ENCODE measurements at places on chromosomes 3 and 15.

- DNase-seq: no peak
Observed at GRCh38 chr3:87207460-87207859, 19.6 kb upstream of the CHMP2B start.

DNA sequence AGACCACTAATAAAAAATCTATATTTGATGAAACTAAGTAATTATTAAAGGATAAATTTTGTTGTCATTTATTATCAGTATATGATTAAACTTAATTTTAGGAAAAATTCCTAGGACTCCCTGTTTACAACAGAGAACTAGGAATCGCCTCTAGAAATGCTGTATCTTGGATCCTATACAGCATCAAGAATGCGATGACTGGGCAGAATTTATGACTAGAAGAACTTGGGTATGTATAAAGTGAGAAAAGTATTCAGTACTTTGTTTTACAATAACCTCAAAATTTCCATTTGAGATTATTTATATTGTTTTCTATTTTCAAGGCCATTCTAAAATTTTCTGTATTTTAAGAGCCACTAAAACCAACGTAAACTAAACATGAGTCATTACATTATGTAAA, 82.3 kb upstream of the AGTR1 start:
- DNase-seq: no peak

DNA sequence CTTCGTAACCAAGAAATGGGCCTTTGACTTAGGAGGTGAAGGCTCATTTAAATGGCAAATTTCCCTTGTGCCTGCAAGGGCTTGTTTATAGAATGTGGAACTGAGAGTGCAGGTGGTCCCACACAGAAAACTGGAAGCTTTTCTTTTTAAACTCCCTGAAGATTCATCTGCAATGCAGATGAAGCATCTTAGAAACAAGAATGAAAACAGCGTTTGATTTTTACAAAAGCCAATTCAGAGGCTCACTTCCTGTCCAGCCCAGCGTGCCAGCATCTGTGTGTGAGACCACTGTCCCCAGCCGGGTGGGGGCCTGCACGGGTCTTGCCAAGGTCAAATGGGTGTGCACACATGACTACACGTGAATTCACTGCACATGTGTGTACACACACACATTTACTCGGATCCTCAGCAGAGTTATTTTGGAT, 94.7 kb downstream of the LINGO1 start:
- no peak for DNase-seq

GRCh38 chr3:119301662-119302061, 7.5 kb downstream of the ARHGAP31 start:
- DNase-seq: no peak

GRCh38 chr3:65837604-65838003, 201.1 kb downstream of the MAGI1 start:
- DNase-seq: no peak

DNA sequence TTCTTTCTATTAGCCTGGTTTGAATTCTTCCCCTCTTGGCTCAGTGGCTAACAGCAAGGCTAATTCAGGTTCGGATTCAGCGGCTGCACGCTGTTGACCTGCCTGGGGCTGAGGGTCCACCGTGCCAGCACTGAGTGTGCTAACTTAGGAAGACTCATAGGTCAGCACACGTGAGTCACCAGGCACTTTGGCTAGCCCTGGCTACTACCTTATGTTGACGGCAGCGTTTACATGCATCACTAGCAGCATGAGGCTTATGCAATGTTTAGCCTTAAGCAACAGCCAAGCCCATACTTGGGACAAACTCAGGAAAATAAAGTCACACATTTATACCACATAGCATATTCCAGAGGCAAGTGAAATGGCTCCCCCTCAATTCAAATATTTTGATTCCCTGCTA, 137.7 kb downstream of the RAB11A start:
- no peak for DNase-seq

DNA sequence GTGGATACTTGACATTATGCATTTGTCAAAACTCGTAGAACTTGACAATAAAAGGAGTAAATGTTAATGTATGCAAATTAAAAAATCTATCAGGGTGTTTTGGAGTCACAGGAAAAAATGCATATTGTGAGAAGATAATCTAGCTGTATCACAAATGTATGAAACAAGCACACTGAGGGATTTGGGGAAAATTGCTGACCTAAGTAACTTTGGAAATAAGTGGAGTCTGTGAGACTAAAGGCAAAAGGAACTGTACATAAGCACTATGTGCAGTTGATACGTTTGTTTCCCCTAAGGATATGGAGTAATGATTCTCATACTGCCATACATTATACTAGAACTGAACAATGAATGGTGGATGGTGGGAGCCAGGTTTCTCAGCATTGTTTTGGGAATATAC, 43.2 kb upstream of the WDR72 start:
- DNase-seq: no peak

DNA sequence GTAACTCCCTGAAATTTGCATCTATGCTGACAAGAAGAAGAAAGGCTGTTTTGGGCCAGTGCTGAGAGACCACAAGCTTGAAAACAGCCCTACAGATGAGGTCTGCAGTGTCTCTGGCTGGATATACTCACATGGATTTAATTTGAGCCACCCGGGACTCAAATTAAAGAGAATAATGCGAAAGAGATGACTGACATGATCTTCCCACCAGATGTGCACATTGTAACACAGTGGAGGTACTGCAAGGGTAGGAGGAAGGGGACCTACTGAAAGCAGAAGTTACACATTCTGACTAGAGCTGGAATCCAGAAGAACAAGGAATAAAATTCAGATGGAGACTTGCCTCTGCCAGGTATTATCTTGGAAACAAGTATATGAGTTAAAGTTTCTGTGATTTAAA, 728.3 kb upstream of the SGO1 start:
- DNase-seq: no peak

DNA sequence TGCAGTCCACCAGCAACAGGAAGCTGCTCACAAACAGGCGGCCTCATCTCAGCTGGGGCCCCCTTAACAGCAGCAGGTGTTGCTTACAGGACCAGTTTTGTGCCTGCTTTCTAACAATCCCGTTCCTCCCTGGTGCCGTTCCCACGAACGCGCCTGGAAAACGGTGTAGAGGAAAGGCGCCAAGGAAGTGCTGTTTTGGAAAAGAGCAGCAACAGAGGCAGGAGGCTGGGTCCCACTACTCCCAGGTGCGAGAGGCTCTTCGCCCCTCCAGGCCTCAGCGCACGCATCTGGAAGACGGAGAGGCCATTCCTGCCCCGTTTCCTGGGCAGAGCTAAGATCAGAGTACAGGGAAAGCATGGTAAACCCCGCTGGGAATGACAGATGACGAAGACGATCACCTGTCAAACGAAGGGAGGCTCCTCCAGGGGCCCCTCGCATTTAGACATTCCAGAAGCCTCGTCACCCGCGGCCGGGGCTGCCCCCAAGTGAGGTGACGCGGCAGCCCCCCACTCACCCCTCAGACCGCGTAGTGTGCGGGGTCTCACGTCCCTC, 603 bp downstream of the SCAPER start:
- DNase-seq: no peak

GRCh38 chr15:65414841-65415621, 7.7 kb downstream of the IGDCC4 start:
- DNase-seq: no peak

GRCh38 chr15:61063875-61064320, 165.2 kb downstream of the RORA start:
- DNase-seq: no peak

GRCh38 chr3:10693457-10693856, 122.6 kb upstream of the SLC6A11 start:
- DNase-seq: no peak

- DNase-seq: no peak
Observed at GRCh38 chr3:105444725-105445124, 78.0 kb downstream of the ALCAM start.

GRCh38 chr15:61064651-61065050, 164.5 kb downstream of the RORA start:
- DNase-seq: no peak

- DNase-seq: no peak
Observed at GRCh38 chr3:178324356-178324755, 211.9 kb upstream of the KCNMB2 start.

GRCh38 chr3:24740326-24740725, 245.7 kb upstream of the THRB start:
- no peak for DNase-seq

DNA sequence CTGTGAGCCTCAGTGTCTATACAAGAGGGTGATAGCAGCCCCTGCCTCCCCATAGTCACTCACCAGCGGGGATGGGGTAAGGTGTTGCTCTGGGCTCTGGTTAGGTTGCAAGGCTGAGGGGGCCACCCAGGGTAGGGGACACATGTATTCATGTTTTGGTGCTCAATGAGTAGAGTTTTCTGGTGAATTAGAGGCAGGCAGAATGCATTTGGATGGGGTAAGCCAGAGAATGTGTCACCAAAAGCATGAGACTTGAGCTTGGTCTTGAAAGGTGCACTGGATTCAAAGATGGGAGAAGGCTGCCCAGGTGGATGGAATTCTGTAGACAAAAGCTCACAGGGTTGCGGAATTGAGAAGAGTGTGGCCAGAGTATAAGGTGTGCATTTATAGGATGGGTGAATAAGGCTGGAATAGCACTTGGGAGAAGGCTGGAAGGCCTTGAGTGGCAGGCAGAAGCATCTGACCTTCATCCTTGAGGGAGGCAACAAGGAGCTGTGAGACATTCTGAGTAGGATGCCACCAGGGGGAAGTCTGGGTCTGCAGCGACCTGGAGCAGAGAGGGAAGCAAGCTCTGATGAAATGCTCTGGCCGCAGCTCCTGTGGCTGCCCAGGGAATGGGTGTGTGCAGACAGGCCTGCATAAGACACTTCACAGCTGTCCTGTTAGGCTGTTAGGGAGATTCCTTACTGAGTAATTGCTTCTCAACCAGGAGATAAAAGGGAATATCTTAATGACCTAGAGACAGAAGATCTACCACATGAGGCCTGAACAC, 149.6 kb downstream of the CHDH start:
- DNase-seq: no peak

- no peak for DNase-seq
Observed at GRCh38 chr3:38521391-38521987, 25.3 kb downstream of the EXOG start.

Measured in cardiac septum (tissue), 1 donor.